ENCODE measurements at places on chromosomes 2 and 18.

DNA sequence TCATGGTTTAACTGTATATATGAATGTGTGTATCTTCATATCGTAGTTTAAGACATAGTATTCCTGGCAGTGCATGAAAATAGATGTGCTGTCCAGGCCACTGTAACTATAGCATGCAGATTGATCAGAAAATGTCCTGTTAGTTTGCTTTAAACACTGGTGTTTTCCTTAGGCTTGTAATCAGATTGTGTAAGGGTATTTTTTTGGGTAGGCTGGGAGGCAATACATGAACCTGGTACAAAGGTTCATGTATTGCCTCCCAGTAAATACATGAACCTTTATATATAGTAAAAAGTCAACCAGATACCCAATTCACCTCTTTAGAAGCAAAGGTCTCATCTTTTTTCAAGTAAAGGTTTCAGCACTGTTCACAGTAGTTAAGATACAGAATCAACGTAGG, 1.6 kb downstream of the COQ10B start:
- DNase-seq, result no peak

GRCh38 chr18:75128911-75129716, 79.8 kb downstream of the PTGR3 start:
- no peak for DNase-seq

- DNase-seq, result no peak
Measured at GRCh38 chr2:41912776-41913175, 135.0 kb upstream of the PKDCC start.

DNA sequence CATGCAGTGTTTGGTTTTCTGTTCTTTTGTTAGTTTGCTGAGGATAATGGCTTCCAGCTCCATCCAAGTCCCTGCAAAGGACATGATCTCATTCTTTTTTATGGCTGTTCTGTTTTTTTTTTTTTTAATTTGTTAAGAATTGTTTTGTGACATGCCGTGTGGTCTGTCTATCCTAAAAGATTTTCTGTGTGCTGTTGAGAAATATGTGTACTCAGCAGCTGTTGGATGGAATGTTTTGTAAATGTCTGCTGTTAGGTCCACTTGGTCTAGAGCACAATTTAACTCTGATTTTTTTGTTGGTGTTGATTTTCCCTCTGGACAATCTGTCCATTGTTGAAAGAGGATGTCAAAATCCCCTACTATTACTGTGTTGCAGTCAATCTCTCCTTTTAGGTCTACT, 80.4 kb upstream of the WDR75 start:
- DNase-seq, result no peak

DNA sequence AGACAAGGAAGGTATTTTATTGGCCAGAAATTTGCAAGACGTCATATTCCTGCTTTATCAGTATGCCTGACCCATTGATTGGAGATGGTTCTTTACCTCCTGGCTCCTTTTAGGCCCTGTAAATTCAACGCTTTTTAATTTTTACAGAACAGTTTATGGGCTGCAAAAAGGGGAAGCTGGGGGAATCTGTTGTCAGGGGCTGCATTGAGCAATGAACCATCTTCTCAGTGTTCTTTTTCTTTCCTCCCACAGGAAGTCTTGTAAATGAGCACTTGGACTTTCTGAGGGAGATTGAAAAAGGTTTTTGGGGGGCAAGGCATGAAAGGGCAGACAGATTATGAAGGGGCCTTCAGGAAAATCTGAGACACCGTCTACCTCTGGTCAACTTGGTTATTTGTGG, 503.6 kb upstream of the TNP1 start:
- DNase-seq, result no peak

GRCh38 chr2:112342067-112342550, 66.7 kb downstream of the ZC3H6 start:
- DNase-seq, result no peak

GRCh38 chr2:233326500-233326899, 18.9 kb downstream of the SAG start:
- no peak for DNase-seq
